ENCODE measurements at places on chromosomes 11 and 22. TPM values are rescaled to one million over a fixed set of nuclear protein-coding genes. Genes with fewer than 3 reads are reported as not detected.

The CRYAB gene
- total RNA-seq = 27.1 TPM

The TIGD3 gene
- total RNA-seq = 1.1 TPM

The PYGM gene
- total RNA-seq = 0.52 TPM

The RBM4 gene
- total RNA-seq = 144 TPM

The APOA4 gene
- total RNA-seq = not detected

The CCND1 gene
- total RNA-seq = 172 TPM

The OR10D3 gene
- total RNA-seq = not detected

The TRIM51 gene
- total RNA-seq = not detected

The JHY gene
- 2.9 TPM for total RNA-seq

The ARHGAP20 gene
- total RNA-seq = not detected

The SMIM35 gene
- total RNA-seq = not detected

The TRIM29 gene
- 20.8 TPM for total RNA-seq

The FUT4 gene
- 3.1 TPM for total RNA-seq
